Liver (tissue), 10 donors: ENCODE measurements at places on chromosomes 1 and 21.

- DNase-seq, result no peak
Measured at GRCh38 chr1:39592069-39592468, 15.5 kb upstream of the PABPC4 start.

GRCh38 chr1:68217618-68218017 is 14.7 kb downstream of the WLS start:
- DNase-seq, result no peak

DNA sequence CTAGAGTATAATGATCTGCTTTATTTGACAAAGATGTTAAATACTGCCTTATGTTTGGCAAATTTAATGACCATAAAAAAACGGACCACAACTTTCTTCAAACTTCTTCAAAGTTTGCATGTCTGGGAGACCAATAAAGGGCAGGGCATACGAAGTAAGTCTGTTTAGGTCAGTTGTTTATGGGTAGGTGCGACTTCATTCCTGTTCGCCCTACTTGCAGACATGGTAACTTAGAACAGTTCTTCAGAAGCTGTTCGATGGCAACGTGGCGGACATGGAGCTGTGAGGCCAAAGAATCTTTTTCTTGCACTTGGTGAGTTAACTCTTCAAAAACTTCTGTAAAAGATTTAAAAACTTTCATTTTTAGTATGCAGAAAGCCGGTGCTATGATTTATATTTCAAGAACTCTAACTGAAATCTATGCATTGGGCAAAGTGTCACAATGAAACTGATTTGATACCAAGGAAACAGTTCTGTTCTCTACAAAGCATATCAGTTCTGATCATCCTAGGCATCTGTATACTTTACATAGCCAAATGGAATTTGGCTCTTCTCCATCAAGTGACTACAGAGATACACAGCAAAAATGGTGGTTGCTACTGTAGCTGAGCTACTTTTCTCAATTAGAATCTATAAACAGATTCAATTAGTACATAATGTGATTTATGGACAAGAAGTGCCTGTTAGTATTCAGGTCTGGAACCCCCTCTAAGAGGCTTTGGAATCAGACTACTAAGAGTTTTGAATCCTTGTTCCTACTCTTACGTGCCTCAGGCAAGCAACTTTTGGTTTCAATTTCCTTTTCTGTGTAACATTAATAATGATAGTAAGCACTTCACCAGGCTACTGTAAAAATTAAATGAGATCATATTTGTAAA is 25.7 kb downstream of the C21orf91 start:
- no peak for DNase-seq

DNA sequence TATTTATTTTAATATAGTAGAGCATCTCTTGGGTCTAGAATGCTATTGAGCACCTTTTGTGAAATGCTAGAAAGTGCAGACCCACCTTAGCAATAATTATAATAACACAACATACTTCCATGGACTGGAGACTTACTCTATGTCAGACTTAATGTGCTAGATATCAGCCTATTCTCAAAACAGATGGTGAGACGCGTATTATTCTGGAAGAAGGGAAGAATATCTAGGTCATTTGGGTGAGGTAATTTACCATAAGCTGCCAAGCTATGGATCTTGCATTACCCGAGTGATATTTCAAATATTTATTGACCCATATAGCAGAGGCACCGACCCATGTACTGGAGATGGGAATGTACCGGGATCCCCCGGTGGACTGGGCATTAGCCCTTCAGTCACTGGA is 20.6 kb upstream of the IFNLR1 start:
- no peak for DNase-seq

DNA sequence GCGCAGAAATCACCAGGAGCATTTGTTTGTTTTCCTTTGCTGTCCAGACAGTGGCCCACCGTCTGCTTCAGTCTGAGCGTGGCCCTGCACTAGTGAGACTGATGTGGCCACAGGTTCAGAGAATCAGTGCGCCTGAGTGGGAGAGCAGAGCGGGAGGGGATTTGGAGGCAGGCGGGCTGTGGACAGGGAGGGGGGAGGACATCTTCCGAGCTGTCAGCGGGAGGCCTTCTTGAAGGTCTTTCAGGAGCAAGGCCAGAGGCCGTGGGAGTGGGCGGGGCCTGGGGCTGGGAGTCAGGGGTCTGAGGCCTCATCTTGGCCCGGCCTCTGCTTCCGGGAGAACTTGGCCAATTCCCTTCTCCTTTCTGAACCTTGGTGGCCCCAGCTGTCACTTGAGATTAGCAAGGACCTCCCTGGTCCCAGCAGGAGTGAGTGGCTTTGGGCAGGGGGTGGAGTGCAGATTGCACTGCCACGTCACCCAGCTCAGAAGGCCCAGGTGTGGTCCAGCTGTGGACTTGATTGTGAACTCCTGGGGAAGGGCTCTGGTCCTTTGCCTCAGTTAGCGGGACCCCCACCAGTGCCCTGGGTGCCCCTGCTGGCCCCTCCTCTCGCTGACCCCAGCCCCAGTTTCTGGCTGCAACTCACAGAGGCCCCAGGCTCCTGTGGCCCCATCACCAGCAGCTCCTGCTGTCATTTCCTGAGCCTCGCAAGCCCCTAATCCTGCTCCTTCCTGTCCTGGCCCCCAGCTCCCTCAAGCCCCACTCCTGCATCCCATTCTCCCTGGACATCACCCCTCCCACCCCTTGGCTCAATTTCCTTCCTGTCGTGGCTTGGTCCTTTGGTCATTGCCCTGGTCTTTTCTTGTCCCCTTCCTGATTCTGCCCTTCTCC is 8.4 kb downstream of the TNFRSF1B start:
- no peak for DNase-seq

DNA sequence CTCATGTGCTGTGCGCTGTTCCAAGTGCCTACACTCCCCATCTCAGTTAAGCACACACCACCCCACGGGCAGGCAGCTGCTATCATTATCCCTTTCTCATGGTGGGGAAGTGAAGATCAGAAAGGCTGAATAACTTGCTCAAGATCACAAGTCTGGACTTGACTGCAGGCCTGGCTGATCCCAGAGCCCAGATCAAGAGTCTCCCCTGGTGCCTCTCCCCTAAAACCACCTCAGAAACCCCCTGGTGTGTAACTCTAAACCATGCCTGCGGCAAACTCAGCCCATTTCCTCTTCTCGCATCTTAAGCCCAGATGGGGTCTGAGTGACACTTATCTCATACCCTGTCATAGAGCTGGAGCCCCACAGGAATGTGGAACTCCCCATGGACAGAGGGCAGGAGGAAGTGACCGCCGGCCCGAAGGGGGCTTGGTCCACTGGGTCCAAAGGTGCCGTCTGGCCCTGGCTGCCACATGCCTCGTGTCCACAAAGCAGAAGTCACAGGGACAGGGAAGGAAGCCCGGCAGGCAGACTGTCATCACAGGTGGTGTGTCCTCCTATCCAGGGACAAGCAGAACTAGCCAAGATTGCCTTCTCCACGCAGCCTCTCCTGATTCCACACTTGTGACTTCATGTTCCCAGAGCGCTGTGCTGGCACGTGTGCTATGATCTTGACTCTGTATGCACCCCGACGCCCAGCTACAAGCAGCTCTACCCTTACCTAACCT is 92.1 kb downstream of the SYF2 start:
- peak; percentile 52 for DNase-seq

DNA sequence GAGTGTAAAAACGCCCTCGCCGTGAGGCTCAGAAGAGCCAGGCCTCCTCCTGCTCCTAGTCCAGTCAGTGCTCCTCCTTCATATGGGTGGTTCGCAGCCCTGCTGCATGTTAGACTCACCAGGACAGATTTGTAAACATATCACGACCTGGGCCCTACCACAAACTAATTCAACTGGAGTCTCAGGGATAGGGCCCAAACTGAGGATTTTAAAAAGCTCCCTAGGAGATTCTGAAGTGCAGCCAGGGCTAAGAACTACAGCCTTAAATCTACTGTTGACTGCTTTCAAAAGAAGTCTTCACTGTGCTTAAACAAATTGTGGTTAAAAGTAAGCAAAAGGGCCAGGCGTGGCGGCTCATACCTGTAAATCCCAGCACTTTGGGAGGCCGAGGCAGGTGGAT is 57.0 kb downstream of the CAMTA1 start:
- no peak for DNase-seq

DNA sequence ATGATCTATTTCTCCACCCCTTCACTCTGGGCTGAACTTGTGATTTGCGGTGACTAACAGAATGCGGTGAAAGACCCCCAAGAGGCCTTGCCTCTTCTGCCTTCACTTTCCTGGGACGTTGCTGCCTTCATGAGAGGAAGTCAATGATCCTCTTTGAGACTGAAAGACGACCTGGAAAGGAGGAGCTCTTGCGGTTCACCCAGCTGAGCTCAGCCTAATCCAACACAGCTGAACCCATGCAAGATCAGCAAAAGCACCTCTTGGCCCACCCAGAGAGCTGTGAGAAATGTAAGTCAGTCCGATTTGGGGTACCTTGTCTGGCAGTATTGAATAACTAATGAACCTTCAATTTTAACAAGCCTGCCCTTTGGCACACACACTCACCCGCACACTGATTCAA is 767.4 kb upstream of the TPTE start:
- no peak for DNase-seq

DNA sequence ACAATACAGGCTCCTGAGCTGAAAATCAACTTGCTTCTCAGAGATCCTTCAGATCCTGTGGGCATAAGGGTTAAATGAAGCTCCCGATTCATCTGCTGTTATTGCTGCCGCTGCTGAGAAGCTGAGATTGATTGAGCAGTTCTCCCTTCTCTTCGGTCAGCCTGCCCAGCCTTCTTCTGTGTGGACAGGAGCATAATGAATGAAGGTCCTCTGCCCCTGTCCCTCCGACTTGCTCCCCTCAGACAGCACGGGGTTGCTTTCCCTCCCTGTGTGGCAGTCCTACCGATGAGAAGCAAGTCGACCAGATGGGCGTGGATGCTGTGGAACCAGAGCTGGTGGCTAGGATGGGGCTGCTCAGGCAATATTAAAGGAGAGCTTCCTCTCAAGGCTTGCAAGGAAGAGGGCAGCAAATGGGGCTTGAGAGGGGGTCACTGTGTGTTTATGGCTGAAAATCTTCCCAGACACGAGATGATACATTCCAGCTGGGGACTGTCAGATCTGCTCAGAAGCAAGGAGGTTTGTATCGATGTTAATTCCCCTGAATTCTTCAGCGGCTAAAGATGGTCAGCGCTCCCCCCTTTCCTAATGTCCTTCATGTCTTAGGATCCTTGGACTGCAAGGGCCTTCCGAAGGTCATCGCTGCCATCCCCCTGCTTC is 63.9 kb upstream of the GOLT1A start:
- DNase-seq, result no peak

GRCh38 chr1:9384128-9384527 is 91.4 kb downstream of the SPSB1 start:
- DNase-seq, result no peak

DNA sequence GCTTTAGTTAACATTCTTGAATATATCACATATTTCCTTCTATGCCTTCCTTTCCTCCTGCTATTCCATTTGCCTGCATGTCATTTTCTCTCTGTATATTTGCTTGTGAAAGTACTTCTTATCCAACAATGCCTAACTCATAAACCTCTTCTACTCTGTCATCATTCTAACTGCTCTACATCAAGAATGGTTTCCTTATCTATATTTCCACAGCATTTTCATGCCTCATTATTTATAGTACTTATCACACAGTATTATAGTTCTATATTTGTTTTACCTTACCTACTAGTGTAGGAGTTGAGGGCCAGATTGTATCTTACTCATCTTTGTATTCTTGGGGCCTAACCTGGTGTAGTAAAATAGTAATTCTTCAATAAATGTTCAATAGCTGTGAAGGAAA is 91.5 kb downstream of the ZMYM4 start:
- no peak for DNase-seq

- DNase-seq, result no peak
Measured at GRCh38 chr1:2470290-2471158, 5.6 kb upstream of the PLCH2 start.

GRCh38 chr1:160068225-160068624 is 1.7 kb downstream of the KCNJ10 start:
- DNase-seq, result no peak

DNA sequence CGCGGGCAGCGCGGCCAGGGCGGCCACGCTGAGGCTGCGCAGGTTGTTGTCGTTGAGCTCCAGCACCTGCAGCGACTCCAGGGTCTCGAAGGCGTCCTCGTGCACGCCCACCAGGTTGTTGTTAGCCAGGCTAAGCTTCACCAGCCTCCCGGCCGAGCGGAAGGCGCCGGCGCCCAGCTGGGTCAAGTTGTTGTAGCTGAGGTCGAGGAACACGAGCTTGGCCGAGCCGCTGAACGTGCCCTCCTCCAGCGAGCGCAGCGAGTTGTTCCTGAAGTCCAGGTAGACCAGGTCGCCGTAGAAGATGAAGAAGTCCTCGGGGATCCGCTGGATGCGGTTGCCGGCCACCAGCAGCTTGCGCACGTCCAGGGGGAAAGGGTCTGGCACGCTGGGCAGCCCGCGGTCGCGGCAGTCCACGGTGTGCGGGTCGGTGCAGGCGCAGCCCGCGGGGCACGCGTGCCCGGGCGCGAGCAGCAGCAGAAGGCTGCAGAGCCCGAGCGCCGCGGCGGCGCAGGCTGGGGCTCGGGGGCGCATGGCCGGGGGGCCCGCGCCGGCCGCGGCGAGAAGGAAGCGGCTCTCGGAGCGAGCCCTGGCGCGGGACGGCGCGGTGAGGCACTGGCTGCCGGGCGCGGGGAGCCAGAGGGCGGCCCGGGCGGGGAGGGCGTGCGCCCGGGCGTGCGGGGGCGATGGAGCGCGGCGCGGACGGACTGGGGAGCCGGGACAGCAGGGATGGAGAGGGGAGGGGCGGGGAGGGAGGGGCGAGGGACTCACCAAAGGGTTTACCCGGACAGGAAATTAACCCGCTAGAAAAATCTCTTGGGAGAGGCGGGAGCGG is 524 bp downstream of the LRRC38 start:
- no peak for DNase-seq

- DNase-seq, result no peak
Measured at GRCh38 chr1:154501423-154502065, 475 bp upstream of the TDRD10 start.

GRCh38 chr1:224064150-224064549 is 49.8 kb upstream of the FBXO28 start:
- no peak for DNase-seq

GRCh38 chr1:59672851-59673572 is 141.7 kb upstream of the HOOK1 start:
- no peak for DNase-seq

DNA sequence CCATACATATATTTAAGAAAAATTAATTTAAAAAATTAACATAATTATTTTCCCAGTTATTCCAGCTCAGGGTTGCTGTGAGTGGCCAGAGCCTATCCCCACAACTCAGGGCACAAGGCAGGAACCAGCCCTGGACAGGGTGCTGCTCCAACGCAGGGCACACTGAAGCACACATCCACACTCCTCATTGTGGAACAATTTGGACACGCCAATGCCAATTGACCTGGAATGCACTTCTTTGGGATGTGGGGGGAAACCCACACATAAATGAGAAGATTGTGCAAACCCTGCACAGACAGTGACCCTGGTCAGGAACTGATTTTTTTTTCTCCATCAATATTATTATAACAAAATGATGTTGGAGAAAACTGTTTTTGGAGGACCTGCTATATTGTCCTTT is 23.4 kb downstream of the SAMSN1 start:
- no peak for DNase-seq
